IPS DF 6.9 (cell line): ENCODE measurements at places on chromosomes 5 and 9.

- no peak for DNase-seq
These were observed 17.5 kb upstream of the TEX10 start for GRCh38 chr9:100370064-100370723.

- no peak for DNase-seq
These were observed 159.9 kb downstream of the FANCC start for GRCh38 chr9:95157481-95158151.

DNA sequence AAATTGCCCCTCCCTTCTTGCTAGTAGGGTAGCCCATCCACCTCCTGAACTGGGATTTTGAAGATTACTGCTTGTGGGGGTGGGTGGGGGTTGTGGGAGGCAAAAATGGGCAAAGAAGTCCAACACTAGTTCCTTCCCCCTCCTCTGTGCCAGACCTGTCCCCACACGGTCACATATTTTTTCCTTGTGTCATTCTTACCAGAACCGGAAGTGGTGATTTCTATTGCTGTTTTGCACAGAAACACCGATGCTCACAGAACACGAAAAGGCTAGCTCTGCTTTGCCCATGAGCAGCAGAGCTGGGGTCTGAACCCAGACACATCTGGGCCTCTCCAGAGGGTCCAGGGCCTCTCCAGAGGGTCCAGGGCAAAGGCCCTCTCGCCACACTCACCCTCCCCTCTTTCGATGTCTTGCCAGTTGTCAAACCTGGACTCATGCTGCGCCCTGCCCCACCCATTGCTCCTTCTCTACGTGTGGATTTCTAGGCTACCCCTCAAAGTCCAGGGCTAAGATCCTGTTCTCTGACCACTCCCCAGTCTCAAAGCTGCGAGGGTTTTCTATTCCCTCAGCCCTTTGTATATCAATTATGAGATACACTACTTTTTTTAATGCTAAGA, 264.4 kb upstream of the MSX2 start:
- DNase-seq: no peak

GRCh38 chr5:59768152-59769040, 125.1 kb downstream of the PDE4D start:
- no peak for DNase-seq

DNA sequence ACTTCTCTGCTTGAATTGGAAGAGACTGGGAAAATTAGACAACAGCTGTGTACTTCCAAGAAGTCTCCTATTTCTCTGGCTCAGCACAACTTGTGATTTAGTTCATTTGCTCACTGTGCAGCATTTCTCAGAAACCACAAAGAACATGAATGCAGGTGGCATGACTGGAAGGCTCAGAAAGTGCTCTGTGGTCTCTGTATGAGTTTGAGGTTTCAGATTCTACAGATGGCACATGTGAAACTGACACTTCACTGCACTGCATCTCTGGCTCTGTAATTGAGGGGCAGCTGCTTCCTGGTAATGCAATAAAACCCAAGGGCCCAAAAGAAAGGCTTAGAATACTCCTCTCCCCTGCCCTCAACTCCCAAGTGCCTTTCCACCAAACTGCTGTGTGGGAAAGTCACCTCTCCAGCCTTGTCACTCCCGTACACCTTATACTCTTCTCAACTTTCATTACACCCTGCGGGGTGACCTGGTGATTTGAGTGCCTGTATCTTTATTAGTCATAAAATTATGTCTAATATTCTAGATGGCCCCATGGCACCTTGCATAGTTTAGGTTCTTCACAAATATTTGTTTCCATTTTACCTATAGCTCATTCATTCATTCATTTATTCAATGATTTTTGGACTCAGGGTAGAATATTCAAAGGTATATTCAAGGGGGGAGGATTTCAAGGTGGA, 82.5 kb downstream of the ESM1 start:
- no peak for DNase-seq

- no peak for DNase-seq
These were observed 279.2 kb upstream of the ZNF462 start for GRCh38 chr9:106583751-106584150.

DNA sequence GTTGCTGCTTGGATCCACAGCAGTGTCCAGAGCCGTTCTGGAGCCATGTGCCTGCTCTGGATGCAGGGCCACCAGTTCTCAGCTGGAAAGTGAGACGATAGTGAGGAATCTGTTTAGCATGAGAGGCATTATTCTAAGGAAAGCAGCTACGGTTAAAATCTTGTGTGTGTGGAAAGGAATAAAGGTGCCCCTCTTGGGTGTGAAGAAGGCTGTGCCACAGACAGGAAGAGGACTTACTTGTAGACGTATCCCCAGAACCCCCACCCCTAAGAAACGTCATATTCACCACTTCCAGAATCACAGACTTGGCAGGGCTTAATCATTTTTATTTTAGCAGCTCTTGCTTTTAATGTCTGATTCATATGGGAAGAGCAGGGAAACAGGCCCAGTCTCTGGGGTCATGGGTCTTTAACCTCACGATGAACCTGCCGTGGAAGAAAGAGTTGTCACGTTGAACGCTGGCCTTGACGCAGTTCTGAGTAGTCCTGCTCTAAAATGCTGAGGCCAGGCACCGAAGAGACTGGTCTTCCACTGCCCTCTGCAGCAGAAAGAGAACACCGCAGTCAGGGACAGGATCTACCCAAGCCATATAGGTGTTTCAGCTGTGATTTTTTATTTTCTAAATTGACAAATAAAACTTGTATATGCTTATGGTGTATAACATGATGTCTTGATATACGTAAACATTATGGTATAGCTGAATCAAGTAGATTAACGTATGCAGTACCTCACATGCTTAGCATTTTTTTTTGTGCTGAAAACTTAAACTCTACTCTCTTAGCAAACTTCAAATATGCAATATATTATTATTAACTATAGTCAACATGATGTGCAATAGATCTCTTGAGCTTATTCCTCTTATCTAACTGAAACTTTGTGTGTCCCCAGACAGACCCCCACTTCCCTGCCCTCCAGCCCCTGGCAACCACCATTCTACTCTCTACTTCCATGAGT, 38.8 kb downstream of the CARTPT start:
- peak; percentile 48 for DNase-seq

- no peak for DNase-seq
These were observed 53.3 kb downstream of the SAR1B start for GRCh38 chr5:134579284-134579771.

DNA sequence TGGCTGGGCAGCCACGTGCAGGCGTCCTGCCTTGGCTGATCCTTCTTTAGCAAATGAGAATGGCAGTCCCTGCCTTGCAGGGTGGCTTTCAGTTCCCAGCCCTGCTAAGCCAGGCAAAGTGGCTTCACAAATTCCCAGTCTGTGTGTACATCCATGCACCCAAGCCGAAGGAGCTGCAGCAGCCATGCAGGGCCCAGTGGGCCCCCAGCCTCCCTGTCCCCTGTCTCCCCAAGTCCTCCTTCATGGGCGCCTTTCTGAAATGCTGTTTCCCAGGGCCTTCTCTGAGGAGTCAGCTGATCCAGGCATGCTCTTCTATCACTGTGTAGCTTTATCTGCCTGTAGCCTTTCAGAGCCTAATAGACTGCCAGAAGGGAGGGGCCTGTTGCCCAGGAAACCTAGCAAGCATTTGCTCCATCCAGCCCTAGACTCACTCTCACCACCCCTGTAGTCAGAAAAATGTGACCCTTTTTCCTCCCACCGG, 47.4 kb upstream of the SHC3 start:
- peak; percentile 39 for DNase-seq

- DNase-seq: no peak
These were observed 6.3 kb downstream of the RAPGEF1 start for GRCh38 chr9:131733541-131734061.

GRCh38 chr9:107108342-107109130, 174.5 kb upstream of the RAD23B start:
- DNase-seq: no peak

DNA sequence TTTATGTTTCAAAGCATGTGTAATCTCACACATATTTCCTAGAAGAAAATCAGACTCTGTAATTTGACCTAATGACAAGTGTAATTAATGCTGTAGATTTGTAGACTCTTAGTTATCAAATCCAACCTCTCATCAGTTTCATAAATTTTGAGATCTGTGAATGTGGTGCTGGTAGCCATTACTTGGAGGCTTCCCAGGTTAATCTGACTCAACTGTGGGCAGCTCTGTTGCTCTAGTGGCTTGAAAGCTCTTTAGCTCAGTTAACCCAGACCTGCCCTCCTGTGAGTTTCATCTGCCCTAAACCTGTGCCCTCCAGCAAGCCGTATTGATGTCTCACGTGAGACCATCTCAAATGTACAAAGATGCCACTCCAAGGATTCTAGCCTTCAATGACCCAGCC, 323.4 kb downstream of the FBXL7 start:
- DNase-seq: no peak

DNA sequence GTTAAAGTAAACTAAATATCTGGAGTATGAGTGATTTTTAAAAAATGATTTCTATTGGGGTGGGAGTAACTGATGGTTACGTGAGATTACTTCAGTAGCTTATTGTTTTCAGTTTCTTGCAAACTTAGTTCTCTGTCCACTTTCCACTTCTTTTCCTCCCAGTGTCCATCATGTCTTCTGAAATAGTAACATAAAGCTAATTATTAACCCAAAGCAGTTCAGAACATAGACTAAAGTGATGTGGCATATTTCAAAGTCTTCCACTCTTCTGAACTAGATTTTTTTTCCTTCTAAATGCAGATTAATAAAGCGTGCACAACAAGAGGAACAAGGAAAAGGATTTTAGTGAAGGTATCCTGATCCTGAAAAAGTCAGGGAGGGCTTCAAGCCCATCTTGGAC, 114.1 kb downstream of the MAN2A1 start:
- DNase-seq: no peak

DNA sequence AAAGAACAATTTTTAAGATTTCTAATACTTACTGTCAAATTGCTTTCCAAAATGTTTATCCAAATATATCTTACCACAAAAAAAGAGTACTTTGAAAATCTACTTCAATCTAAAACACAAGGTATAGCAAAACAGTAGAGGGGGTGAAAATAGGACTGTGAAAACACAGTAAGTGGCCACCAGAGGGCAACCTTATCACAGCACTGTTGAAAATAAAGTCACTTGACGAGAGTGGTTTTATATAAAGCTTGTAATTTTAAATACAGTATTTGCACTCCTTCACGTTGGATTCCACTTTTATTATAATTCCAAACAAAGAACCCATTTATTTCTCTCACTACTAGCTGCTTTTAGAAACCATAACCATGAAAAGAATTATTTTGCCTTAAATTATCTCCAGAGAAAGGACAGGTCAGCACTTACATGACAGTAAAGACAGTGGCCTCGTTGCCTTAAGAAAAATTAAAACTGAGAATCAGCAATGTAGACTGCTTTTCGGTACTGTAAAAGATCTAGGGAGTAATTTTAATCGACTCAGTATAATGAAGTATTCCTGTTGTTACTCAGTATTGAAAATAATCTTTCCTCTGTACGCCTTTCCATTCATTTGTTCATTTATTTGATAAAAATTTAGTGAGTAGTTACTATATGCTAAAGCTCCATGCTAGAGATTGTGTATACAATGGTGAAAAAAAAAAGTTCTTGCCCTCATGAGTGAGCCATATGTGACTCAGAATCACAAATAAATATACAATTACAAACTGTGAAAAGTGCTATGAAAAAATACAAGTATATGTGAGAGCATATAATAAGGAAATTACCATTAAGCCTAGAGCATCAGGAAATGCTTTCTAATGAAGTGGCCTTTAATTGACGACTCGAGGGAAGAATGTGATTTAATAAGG, 40.0 kb upstream of the CDK5RAP2 start:
- peak; percentile 35 for DNase-seq

- DNase-seq: peak; percentile 75
These were observed 5.3 kb downstream of the ANKS6 start for GRCh38 chr9:98790842-98791607.

GRCh38 chr5:167406513-167406912, 884.9 kb upstream of the WWC1 start:
- no peak for DNase-seq

GRCh38 chr5:141560725-141561483, 57.9 kb downstream of the DIAPH1 start:
- DNase-seq: peak; percentile 85

GRCh38 chr5:2913281-2913680, 161.8 kb upstream of the IRX2 start:
- DNase-seq: no peak

GRCh38 chr5:117143406-117143805, 568.8 kb upstream of the SEMA6A start:
- no peak for DNase-seq

GRCh38 chr9:101270302-101270701, 114.5 kb downstream of the BAAT start:
- DNase-seq: no peak
